Suppressor macrophage (primary cell): ENCODE measurements at places on chromosomes 11 and 22.
A peak's percentile ranks its signal among the peaks of the same experiment; 100 is the strongest.

- DNase-seq, result no peak
Observed at GRCh38 chr11:131760091-131761061, 390.0 kb downstream of the NTM start.

GRCh38 chr22:30054067-30054763, 26.0 kb upstream of the HORMAD2 start:
- no peak for DNase-seq

GRCh38 chr22:49437956-49438355, 389.7 kb downstream of the BRD1 start:
- no peak for DNase-seq

DNA sequence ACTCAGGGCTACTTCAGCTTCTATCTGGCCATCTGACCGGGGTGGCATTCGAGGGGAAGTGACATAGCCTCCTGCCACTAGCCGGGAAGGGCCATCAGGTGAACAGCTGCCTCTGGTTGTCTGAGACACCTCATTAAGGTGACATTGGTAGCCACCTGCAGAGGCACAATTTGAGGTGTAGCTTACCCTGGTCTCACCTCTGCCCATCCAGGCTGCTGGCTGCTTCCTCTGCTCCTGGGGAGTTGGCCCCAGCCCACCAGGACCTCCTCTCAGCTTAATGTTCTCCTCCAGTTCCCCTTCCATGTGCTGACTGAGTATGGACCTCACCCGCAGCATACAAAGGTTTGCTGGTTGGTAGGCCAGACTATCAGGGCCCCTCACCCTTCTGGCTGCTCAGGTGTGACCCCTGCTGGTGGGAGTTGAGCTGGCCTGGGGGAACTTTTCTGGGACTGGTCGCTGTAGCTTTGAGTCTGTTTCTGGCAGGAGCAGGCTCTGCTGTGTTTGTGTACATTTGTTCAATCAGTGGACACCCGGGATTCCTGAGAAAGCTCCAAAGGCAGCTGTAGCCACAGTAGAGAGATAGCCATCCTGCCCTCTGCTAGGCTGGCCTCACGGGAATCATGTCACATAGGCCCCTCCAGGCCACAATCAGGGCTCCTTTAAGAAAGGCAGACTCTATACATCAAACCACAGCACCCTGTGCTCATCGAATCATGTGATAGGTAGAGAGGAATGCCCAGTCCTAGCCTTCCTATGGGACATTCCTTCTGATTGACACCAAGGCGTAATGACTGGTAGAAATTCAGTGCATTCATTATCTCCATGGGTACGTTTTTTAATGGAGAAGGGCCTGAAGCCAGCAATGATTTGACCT, 295.1 kb upstream of the PLET1 start:
- peak; percentile 81 for DNase-seq

GRCh38 chr11:34855754-34856095, 60.5 kb downstream of the APIP start:
- no peak for DNase-seq

DNA sequence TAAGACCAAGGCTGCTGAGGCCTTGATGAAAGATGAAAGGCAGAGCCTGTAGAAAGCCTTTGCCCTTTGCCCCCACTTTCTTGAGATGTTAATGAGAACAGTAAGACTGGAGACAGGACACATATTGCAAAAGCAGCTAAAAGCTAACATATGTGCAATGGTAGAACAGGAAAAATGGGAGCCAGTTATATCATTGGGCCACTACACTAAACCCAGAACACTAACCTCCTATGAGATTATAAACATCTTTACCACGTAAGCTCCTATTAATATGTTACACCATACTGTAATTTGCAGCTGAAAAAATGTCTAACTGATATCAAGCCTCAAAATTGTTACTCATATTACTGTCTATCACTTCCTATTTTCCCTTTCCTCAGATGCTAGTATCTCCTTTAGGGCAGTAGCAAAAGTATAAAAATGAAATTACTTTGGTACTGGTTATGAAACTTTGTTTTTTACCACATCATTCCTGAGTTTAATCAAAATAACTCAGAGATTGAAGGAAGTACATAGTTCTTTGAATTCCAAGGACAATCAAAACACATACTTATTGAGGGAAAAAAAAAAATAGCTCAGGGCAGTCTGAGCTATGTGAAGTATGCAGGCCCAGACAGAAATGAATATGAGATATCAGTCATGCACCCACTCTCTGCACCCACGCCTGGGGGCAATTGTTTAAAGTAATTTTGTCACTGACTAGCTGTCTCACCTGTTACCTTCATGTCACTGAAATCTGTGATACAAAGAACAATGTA, 9.1 kb downstream of the HPS5 start:
- peak; percentile 27 for DNase-seq

DNA sequence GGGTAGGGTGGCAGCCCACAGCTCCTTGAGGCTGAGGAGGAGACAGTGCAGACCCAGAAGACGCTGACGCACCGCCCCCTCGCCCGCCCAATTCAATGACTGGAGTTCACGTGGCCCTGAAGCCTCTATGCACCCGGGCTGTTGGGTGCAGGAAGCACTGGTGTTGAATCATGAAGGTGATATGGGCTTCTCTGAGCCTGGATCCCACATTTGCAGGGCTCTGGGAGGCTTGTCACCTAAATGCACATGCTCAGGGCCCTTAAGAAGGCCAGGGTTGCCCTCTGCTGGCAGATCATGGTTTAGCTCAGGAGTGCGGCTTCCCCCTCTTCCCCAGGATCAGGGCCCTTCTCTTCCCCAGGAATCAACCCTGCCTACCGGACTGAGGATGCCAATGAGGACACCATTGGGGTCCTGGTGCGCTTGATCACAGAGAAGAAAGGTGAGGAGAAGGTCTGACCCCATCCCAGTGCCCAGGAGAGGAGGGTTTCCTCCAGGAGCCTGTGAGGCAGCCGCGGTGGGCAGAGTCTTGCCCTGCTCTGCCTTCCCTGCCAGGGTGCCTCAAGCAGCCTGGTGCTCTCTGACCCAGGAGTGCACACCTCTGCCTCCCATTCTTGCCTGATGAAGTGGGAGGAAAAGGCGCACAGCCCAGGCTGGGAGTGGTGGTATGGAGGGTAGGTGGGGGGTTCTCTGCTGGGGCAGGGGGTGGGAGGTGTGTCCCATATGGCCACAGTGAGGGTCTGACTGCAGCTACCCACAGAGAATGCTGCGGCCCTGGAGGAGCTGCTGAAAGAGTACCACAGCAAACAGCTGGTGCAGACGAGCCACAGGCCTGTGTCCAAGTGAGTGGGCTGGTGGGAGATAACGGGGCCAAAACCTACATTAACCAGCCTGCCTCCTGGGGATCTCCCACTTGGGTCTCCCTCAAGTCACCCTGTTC, 17.5 kb downstream of the RELT start:
- DNase-seq, result peak; percentile 82

DNA sequence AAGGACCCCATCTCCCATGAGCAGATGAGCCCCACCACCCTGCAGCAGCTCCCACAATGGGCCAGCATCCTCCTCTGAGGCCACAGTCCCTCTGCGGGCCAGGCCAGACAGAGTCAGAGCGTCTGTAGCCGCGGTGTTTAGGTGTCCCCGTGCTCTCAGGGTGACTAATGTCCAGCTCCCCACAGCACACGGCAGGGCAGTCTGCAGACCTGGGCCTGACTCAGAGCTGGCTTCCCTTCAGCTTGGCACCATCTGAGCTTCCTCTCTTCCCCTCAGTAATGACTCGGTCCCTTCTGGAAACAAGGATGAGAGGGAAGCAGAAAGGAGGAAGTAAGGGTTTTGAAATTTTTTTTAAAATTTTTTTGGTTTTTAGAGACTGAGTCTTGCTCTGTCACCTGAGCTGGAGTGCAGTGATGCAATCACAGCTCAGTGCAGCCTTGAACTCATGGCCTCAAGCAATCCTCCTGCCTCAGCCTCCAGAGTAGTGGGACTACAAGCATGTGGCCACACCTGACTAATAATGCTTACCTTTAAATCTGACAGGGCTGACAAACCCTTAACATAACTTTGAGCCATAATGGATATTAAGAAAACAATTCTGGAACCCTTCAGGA, 28.5 kb downstream of the LRRC74B start:
- DNase-seq, result peak; percentile 84

DNA sequence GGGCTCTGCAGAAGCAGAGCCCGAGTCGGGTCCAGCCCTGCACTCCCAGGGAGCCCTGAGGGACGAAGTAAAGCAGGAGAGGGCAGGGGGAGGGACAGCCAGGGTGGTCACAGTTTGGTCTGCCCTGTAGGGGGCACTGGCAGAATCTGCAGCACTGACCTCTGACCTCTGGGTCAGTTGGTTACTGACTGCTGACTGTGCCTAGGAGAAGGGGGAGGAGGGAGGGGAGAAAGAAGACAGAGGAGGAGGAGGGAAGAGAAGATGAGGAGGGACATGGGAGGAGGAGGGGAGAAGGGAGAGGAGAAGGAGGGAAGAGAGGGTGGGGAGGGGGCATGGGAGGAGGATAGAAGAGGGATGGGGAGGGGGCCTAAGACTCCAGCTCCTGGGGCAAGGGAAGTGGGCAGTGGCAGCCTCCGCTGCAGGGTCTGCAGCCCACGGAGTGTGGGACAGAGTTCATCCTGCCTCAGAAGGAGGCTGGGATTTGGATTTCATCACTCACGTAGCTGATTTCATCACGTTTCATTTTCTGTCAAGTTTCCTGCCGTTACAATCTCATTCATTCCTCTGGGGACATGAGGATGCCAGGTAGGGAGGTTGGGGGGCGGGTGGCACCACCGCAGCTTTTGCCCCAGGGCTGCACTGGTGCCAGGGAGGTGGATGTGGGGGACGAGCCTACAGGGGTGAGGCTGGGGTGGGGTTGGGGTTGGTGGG, 55.2 kb downstream of the FLRT1 start:
- DNase-seq, result peak; percentile 43

DNA sequence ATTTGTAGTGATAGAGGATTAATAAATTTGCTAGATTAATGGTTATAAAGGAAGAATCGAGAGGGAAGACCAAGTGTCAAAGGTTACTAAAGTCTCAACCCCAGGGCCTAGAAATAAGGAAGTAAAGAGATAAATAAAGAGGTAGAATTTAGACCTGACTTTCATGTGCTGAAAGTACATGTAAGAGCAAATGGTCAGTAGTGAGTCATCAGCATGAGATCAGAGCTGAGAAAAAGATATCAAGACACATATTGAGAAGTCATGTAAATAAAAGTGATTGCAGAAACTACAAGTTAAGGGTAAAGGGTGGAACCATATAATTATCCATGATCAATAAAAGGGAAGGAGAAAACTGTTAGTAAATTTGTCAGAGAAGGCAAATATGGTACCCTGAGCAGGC, 1.4 kb upstream of the OR8B8 start:
- DNase-seq, result no peak

DNA sequence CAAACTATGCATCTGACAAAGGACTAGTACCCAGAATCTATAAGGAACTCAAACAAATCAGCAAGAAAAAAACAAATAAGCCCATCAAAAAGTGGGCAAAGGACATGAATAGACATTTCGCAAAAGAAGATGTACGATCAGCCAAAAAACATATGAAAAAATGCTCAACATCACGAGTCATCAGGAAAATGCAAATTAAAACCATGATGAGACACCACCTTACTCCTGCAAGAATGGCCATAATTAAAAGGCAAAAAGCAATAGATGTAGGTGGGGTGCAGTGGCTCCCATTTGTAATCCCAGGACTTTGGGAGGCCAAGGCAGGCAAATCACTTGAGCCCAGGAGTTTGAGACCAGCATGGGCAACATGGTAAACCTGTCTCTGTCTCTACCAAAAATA, 10.4 kb upstream of the OR10V1 start:
- no peak for DNase-seq

DNA sequence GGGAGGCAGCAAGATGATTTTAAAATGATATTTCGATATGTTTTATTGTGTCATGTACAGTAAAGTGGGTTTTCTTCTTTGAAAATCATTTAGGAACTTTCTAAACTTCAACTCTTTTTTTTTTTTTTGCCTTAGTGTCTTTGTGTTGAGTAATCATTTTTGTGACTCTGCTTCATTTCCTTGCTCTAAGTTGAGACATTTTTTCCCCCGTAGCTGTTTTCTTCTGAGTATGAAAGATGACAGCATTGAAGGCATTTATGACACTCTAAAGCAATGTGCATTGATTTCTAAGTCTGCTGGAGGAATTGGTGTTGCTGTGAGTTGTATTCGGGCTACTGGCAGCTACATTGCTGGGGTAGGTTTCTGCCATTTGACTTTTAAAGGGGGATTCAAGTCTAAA, 23.5 kb downstream of the RRM1 start:
- DNase-seq, result no peak

DNA sequence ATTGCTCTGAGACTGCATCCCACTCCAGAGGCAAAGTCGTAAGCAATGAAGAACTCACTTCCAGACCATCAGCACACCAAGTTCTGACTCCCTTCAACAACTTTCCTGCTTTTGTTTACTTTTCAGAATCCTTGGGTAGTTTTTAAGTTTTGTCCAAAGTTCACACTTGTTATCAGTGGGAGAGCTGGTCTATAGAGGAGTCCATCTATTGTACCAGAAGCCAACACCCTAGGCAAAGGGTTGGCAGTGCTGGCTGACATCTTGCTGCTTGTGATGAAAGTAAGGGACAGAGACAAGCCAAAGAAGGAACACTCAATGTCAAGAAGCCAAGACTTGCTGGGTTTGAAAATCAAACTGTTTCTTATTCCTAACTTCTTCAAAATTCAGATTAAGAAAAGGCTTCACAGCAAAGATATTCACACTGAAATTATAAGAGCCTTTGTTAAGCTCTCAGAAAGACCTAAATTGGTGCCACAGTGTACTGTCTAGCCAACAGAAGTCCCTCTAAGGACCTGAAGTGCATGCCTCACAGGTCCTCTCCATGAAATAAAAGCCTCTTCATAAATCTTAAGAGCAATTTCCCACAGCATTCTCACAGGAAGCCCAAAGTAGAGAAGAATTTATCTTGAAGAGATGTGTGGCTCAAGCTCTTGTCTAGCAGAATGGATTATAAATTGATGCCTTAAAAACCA, 21.5 kb upstream of the LINC01488 start:
- DNase-seq, result no peak

- DNase-seq, result no peak
Observed at GRCh38 chr11:3044004-3044403, 13.2 kb downstream of the CARS1 start.

DNA sequence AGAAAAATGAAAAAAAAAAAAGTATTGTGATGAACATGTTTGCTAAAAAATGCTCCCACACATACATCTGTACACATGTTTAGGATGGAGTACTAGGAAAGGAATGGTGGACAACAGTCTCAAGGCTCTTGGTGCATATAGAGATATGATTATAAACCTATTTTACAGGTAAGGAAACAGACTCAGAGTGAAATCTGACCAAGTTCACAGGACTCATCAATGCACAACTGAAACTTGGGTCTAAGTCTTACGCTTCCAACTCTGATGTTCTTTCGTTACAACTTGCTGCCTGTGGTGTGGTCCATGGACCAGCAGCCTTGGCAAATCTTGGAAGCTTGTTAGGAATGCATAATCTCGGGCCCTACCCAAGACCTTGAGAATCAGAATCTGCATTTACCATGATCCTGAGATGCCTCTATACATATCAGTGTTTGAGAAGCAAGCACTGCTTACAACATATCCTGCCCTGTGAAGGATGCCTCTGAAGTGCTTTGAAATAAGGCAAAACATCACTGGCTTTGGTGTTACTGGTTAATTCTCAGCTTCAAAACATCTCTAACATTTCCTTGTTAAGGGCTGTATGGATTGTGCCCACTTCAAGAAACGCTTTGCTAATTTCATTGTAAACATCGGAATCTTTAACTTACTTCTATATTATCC, 39.9 kb upstream of the NUP160 start:
- no peak for DNase-seq

GRCh38 chr22:41992496-41992895, 6.1 kb upstream of the WBP2NL start:
- no peak for DNase-seq
